ENCODE measurements at places on chromosomes 6 and 20.

DNA sequence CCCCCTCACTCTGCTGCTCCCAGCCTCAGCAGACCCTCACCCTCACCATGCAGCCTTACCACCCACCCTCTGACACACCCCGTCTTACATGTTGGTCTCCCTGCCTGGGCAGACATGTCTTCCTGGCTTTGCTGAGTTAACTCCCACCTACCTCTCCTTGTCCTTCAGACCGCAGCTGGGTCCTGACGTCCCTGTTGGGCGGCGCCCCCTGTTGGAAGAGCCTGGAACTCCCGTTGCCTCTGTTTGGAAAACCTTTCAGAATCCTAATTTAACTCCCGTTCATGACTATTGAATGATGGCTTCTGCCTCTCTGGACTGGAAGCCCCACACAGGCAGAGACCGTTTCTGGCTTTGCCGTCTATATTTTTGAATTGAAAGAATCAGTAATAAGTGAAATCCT, 245.1 kb downstream of the MYLK4 start:
- no peak for DNase-seq

DNA sequence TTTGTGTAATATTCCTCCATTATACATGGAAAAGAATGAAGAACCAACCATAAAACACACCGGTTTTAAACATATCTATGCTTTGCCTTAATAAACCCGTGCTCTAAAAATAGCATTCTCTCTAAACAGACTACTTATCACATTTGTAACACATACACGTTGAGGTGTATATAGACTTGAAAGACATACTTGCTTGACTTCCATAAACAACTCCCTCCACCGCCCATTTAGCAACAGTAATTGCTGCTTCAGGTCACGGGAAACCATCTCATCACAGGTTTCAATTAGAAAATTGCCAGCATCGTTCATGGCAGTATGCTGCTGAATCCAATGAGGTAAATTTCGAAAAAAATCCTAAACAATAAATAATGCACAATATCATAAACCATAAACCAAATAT, 174.0 kb downstream of the SYNE1 start:
- no peak for DNase-seq

DNA sequence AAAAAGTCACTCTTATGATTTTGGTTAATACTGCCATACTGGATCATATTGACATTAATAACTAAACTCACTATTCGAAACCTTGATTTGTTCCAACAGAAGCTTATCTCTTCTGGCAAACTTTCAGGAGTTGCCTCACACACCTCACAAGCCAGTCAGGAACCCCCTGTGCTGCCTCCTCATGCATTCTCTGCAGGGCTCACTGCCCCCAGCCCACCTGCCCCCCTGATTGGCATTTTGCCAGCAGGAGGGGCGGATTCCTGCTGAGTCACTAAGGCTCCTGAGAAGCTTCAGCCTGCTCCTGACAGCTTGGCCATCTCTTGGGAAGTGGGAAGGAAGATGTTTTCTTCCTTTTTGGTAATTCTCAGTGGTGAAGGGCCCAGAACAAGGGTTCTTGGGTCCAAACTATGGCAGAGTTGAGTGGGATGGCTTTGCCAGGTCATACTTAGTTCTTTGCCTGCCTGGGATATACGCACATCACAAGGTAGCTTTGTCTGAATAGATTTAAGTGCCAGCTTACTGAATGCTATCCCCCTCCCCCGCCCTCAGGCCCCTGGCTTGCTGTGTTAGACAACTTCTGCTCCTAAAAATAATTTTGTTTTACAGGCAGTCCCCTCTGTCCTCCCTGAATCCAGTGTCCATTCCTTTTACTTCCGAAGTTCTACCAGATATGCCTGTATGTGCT, 31.4 kb downstream of the SLC35F1 start:
- no peak for DNase-seq

- DNase-seq: peak; percentile 3
These were observed 12.1 kb downstream of the LGSN start for GRCh38 chr6:63307581-63308246.

- DNase-seq: no peak
These were observed 14.6 kb downstream of the EEF1A1 start for GRCh38 chr6:73506246-73506645.

GRCh38 chr20:24742436-24742835, 206.6 kb upstream of the CST7 start:
- no peak for DNase-seq

GRCh38 chr6:131068165-131068564, 5.1 kb upstream of the EPB41L2 start:
- DNase-seq: no peak

DNA sequence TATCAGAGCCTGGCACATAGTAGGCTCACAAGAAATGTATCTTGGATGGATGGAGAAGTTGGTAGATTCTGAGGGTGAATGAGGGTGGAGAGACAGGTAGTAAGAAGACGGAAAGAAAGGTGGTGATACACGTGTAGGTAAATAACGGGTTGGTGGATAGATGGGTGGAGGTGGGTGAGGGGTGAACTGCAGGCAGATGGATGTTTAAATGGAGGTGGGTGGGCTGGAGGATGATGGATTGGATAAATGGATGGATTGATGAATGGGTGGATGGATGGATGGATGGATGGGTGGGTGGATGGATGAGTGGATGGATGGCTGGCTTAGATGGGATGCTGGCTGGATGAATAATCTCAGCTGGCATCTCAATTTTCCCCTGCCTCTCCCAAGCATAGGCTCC, 9.9 kb downstream of the CDH22 start:
- DNase-seq: no peak

DNA sequence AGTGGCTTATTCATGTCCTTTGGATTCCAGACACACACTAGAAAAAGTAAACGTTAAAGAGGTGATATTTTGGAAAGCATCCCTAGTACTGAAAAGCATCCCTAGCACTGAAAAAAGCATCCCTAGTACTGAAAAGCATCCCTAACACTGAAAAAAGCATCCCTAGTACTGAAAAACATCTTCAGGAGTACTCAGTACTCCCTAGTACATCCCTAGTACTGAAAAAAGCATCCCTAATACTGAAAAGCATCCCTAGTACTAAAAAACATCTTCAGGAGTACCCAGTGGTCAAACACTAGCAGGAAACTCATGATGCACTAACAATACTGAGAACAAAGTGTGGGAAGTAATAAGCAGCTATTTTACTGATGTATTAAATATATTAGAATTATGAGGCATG, 45.6 kb upstream of the SAMHD1 start:
- DNase-seq: no peak

- no peak for DNase-seq
These were observed 121.1 kb upstream of the SLC35B3 start for GRCh38 chr6:8556370-8557013.

GRCh38 chr6:34858681-34859080, 29.2 kb downstream of the TAF11 start:
- no peak for DNase-seq

- DNase-seq: no peak
These were observed 652 bp downstream of the BMP6 start for GRCh38 chr6:7726416-7727085.

- DNase-seq: no peak
These were observed 593 bp upstream of the GSTA3 start for GRCh38 chr6:52910091-52910490.

DNA sequence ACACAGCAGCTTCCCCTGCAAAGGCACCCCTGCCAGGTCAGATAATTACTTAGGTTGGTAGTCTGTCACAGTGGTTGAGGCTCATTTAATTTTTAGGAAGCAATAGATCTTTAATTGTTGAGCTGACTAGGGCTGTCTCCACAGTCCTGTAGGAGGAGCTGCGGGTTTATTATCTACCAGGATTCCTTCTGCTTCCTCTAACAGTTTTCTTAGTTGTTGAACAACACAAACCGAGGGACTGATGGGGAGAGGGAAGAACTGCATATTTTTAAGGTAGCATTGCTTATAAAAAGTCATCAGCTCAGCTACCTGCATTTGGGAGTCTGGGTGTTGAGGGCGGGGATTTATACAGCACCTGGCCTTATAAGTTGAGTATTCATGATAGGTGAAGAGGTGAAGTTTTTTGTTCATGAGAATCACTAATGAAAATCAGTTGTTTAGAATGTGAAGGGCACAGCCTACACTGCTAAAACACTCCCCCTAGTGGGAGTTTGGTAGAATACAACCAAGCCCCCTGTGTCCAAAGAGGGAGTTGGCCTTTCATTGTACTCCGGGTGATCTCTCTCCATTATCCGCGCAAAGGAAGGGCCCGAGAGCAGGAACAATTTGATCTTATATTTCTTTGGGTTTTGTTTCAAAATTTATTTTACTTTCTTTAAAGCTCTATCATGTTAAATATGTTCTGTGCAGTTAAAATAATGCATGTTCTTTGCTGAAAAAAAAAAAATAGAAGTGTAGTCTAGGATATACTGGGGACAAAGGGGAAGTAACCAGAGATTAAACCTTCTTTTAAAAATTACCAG, 69.6 kb downstream of the SSR1 start:
- DNase-seq: peak; percentile 10

- no peak for DNase-seq
These were observed 674.6 kb downstream of the PHF3 start for GRCh38 chr6:64310214-64310613.

DNA sequence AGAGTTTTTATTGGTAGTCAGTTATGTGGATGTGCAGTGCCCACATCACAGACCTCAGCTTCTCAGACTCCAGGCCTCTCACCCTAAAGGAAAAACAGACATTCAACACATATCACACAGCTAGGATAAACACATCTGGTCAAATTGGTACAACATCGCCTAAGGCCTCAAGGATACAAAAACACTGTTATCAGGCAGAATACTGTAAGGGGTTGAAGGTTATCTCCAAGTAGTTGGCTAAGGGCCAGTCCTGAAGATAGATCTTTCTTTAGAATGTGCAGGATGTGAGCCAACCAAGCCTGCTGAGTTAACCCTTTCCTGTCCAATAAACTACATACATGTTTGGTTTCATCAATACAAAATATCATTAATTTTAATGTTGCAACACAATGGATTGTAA, 308.4 kb upstream of the GJE1 start:
- DNase-seq: no peak

GRCh38 chr20:57592263-57593092, 27.7 kb downstream of the ZBP1 start:
- no peak for DNase-seq

- no peak for DNase-seq
These were observed 132.8 kb downstream of the PFDN4 start for GRCh38 chr20:54340667-54341081.

GRCh38 chr6:150620244-150620643, 20.6 kb downstream of the PLEKHG1 start:
- no peak for DNase-seq

GRCh38 chr6:148565930-148566663, 180.7 kb upstream of the UST start:
- no peak for DNase-seq

- no peak for DNase-seq
These were observed 110.8 kb upstream of the GPR6 start for GRCh38 chr6:109867009-109867969.

DNA sequence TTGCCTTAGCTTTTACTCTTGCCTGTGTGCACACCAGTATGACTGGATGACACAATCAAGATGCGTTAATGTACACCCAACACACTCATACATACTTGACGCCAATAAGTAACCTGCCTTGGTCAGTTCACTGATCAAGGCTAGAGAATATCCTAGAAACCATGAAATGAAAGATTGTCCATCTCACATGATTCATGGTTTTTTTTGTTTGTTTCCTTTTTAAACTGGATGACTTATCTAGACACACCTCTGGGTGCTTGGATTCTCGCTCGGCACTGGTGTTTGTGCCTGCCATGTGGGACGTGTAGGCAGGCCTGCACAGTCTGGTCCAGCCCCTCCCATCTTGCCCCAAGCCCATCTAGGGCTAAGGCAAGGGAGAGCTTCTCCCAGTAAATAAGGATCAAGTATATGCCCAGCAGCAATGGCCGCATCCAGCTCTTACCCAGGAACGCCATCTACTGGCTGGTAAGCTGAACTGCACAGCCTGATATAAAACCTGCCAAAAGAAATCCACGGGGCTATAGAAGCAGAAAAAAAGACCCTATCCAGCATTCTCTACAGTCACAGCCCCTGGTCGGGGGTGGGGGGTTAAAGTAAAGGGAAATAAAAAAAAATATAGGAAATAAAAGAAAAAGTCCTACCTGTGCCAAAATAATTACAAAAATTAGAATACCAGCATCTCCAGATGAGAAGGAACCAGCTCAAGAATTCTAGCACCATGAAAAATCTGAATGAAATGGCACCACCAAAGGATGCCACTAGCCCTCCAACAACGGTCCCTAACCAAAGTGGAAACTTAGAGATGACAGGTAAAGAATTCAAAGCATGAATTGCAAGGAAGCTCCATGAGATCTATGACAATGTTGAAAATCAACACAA, 73.3 kb downstream of the OTOR start:
- DNase-seq: no peak

DNA sequence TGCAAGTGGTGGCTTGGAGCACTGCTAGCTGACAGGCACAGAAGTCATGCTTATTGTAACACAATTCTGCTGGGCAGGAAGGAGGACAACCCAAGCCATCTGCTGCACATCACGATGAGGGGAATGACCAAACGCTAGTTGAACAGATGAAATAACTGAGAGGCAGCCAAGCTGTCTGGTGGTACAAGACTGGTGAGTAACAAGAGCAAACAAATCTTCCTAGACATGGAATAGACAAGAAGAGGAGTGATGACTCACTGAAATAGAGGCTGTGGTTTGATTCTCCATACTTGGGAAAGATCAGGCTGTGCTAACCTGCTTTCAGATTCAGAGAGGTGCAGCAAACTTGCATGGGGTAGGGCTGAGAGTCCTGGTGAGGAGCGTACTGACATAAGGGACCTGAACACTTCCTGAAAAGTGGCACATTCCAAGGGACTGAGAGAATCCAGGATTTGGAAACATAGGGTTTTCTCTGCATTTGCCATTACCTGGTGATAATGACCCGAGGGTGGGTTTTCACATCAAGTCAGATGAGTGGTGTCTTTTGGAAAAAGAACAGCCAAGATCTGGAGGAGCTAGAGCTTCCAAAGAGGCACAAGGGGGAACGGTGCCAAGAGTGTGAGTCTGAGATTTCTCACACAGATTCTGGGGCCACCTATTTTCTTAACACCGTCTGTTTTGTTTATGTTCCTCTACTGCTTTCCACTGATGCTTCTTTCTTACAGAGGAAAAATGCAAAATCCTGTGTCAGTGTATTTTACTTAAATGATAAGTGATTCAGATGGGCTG, 60.0 kb downstream of the PRL start:
- no peak for DNase-seq

DNA sequence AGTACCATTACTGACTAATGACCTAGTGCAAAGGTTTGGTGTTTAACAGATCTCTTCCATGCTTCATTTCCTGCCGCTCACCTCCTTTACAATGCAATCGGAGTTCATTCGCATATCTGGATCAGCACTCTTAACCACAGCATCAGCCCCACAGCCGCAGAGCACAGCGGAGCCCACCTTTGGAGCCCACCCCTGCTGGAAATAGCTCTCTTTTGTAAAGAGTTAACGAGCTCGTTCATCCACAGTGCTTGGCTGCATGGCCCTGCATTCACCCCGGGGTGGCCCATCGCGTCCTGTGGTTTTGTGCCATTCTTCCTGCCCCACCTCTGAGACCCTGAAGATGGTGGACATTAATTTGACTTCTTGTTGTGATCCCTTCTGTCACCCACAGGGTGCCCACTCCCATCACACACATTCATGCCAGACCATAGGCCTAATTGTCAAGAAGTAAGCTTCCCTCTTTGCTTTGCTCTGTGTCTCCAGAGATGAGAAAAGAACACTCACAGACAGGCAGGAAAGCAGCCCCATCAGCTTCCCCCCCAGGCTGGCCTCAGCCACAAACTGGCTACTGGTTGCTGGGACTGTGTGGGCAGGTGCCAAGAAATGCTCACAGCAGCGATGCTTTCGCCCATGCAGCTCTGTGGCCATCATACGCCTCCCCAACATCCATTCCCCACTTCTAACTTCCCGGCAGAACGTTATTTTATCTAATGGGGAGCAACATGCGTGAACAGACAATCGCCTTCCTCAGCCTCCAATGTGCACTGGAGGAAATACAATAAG, 167.0 kb downstream of the LRFN2 start:
- DNase-seq: no peak

Measured in SIG-M5 (cell line).